ENCODE measurements at places on chromosomes 13 and 19.

- no peak for DNase-seq
Observed at GRCh38 chr19:41443813-41444455, 978 bp downstream of the ERICH4 start.

GRCh38 chr13:28136916-28137315 lies 1.4 kb upstream of the PAN3 start:
- no peak for DNase-seq

DNA sequence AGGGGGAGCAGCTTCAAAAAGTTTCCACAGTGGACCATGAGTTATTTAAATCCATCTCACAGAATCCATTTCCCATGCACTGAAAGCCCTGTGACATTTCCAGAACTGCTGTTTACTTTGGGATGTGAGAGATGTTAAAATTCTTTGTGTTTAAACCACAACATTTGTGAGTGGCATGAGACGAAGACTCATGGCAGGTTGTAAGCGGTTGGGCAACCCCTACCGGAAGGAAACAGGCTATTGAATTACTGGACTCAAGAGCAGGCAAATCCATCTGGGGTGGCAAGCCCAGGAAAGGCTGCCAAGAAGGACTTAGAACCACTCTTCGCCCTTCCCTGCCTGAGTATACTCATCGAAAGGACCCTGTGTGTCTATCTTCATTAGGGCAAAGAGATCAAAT lies 22.3 kb upstream of the CLDN10 start:
- peak; percentile 9 for DNase-seq

- DNase-seq: no peak
Observed at GRCh38 chr13:29808264-29808663, 42.2 kb downstream of the UBL3 start.

- DNase-seq: no peak
Observed at GRCh38 chr19:14748601-14749000, 29.8 kb downstream of the ADGRE2 start.

Data from NCI-H1436 (cell line).